NCI-H524 (cell line): ENCODE measurements at places on chromosomes 7 and 10.

GRCh38 chr10:32046151-32046550, 10.1 kb downstream of the KIF5B start:
- DNase-seq: no peak

- no peak for DNase-seq
Measured at GRCh38 chr10:2351566-2351965, 614.2 kb upstream of the ADARB2 start.

DNA sequence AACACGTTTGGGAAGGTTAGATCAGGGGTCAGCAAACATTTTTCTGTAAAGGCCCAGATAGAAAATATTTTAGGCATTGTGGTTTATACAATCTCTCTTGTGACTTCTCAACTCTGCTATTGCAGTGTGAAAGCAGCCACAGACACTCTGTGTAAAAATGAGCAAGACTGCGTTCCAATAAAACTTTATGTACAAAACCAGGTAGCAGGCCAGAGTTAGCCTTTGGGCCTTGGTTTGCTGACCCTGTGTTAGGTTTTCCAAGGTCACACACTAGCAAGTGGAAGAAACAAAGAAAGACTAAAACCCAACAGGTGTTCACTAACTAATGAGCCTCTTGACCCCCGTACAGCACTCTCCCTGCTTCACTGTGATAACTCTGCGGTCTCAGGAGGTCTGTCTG, 14.9 kb upstream of the PAXIP1 start:
- peak; percentile 82 for DNase-seq

DNA sequence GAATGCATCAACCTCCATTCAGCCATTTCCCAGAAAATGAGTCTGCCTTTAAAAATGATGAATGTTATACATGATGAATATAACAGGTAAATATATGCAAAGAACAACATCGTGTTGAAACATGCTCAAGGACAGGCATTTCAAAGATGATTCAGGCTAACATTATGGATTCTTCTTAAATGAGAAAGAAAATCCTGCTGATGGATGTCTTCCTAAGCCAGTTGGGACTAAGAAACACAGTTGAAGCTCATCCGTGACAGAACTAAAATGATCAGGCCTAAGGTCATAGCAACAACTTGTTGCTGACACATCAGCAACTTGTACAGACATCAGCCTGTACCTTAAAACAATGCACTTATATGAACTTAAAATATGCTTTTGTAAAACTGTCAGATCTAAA, 267.9 kb downstream of the MAGI2 start:
- DNase-seq: no peak

DNA sequence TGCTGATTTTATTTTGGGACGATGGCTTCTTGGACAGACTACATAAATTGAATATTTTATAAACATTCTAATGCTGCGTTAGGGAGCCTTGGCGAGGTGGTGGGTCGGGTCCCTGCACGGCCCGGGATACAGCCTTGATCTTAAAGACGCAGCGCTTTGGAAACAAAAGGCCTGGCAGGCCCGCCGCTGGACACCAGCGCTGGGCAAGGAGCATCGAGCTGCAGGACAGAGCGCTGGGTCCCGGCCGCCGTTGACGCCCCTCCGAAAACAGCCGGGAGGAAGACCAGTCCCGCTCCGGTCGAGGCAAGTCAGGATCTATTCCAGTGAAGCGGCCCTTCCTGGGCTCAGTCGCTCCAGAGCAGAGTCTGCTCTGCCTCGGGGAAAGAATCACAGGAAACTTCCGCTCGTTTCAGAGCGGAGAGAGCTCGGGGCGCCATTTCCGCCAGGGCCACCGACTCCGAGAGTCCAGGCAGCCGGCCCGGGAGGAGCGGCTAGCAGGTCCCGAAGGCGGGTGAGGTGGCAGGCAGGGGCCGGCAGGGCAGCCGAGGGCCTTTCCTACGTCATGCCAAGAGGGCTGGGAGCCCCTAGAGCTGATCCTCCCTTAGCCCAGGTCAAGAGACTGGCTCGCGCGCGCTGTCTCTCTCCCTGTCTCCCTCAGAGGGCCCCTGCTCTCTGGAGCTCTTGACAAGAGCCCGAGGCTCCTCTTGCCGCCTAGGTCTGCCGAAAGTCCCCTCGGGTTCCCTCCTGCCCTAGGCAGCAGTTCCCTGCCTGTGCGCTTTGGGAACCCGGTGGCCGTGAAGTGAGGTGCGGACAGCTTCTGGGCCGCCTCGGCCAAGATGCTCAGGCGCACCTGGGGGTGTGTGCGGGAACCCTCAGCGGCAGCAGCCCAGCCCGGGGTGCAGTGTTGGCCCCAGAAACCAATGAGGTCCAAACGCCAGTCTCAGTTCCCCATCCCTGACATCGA, 1.4 kb upstream of the DRGX start:
- peak; percentile 14 for DNase-seq

DNA sequence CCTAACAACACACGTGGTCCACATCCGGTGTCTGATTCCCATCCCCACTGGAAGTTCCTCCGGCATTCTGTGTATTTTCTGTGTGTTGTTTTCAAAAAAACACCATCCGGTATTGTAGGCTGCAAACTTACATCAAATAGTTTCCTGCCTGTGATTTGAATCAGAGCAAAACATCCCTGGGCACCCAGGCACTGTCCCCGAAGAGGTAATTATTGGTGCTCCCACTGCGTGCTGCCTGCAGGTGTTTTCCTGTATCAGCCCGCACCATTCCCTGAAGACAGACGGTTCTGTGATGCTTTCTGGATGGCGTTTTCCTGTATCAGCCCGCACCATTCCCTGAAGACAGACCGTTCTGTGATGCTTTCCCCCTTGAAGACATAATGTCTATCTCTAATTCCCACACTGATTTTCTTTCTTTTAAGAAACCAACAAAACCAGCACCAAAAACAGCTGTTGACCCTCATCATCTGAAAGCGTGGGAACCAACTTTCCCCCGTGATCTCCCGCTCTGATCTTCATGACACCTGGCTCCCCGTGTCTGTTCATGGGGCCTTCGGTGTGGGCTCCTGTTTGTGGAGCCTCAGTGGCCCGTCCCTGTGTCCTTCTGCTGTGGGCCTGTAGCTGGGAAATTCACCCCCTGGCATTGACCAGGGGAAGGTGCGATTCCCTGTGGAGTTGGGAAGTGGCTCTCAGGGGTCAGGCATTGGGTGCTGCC, 205.3 kb downstream of the ADARB2 start:
- no peak for DNase-seq

DNA sequence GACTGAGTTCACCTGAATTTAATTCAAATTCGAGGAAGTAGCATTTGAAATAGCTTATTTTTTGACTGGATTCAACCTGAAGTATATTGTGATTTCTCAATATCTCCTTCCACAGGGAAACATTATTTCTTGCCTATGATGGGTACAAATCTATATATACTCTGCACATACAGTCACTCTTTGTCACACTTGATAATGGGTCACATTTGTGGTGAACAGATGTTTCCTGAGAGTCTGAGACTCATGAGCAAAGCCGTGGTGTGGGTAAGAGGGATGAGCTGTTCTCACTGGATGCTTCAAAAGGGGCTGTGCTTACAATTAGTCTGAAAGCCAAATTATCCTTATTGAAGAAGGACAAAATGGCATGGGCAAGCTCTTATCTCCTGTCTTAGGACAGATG, 18.0 kb upstream of the TBXAS1 start:
- peak; percentile 8 for DNase-seq

GRCh38 chr7:116780521-116780920, 81.9 kb upstream of the CAPZA2 start:
- no peak for DNase-seq

- DNase-seq: peak; percentile 93
Measured at GRCh38 chr7:129829737-129830631, 122.8 kb downstream of the UBE2H start.

- DNase-seq: no peak
Measured at GRCh38 chr7:152974577-152974976, 215.0 kb downstream of the ACTR3B start.

DNA sequence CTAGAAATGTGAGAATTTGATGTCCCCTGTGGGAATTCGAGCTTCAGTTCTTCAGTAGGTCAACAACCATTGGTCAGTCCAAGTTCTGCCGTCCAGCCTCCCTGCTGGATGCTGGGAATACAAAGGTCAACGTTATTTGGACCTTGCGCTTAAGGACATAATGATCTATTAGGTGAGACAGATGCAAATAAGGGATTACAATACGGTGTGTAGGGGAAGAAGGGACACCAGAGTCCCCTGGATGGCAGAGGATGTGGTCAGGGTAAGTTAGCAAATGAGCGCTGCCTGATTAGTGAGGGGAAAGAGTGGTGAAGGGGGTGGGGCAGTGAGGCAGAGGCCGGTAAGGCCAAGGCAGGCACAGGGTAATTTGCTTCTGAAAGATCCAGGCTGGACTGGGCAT, 16.2 kb downstream of the CCNY start:
- DNase-seq: no peak

- DNase-seq: no peak
Measured at GRCh38 chr7:29749701-29750321, 56.5 kb upstream of the WIPF3 start.

DNA sequence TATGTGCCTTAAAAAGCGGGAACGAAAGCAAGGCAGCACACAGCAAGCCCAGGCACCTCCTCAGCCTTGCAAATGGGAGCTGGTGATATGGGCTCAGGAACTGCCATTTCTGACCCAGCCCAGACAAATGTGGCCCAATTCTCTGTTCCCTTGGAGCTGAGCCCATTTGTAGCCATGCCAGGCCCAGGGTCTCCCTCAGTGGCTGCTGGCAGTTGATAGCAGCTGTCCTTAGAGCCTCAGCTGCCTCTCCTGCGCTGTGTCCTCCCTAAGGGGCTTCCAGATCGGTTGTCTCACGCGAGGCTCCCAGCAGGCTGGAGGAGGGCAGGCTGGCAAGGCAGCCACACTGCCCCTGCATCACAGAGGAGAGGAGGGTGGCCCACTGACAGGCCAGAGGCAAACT, 275.8 kb downstream of the KCNMA1 start:
- no peak for DNase-seq

GRCh38 chr10:17144757-17145156, 15.1 kb upstream of the CUBN start:
- no peak for DNase-seq

DNA sequence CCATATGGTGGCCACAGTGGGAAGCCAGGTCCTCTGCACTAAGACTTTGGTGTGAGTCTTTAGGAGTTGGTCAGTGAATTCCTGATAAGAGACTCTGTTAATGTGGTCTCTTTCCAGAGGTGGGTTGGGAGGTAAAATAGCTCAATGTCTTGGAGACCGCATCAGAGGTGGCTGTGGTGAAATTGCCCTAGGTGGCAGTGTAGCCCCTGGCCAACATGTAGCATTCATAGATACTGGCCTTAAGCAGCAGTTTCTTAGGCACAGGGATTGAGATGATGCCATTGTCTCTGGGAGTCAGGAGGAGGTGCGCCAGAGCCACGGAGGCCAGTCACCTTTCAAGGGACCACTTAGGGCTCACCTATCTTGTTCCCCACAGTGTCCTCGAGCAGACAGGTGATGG, 202.8 kb downstream of the CREB5 start:
- no peak for DNase-seq

DNA sequence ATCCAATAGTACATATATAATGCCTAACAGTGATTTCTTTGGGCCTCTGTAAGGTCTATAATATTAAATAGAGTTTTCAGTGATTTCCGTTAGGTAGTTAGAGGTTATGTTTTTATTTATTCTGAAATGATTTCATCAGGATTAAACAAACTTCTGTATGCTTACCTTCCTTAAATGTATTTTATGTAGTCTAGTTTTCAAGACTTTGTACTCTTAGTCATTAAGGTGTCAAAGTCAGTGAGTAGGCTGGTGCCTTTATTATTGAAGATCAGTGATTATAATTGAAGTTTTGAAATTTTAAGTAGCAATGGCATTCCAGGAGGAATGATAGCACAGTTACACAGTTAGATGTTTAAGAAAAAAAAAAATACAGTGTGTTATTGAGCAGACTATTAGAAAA, 20.7 kb downstream of the GNAI1 start:
- no peak for DNase-seq

GRCh38 chr7:69599286-69599954, 1.1 kb downstream of the AUTS2 start:
- DNase-seq: peak; percentile 39

- no peak for DNase-seq
Measured at GRCh38 chr7:3559278-3559677, 258.2 kb downstream of the SDK1 start.

DNA sequence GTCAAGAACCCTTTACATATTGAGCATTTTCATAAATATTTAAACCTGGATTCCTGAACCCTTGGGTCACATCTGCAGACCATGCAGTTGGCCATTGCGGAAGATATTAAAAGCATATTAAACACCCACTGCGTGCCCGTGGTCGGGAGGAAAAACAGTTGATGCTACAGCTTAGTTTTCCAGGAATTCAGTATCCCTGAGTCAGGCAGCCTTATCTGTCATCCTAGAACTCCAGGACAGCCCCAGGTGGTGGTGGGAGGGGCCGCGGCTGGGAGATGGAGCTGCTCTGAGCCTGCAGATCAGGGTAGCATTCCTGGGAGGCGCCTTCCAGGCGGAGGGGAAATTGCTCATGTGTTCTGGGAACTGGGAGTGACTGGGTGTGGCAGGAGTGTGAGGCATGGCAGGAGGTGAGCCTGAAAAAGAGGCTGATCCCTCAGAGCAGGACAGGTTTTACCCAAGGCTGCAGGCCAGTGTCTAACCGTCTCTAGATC, 222.9 kb upstream of the SH2B2 start:
- no peak for DNase-seq

DNA sequence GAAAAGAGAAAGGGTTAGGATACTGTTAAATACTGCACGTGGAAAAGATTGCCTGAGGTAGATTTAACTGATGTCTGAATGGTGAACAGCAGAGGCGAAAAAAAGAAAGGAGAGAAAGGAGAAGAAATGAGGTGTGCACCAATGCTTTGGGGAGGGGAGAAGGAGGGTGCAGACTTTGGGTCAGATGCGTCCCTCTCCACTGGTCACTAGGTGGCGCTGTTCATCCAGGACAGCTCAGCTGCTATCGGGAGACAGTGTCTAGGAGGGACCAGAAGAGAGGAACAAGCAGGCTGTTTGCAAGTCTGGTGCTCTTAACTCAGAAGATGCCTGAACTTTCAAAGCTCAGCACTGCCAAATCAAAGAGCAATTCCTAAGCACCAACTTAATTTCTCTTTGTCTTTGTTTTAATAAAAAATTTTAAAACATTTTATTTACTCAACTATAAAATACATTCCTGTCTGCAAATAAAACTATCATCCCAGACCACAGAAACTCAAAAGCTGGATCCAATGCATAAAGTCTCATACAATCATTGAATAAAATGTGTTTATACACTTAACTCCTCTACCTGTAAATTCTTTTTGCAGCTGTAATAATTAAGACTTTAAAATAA, 83.9 kb upstream of the PDLIM1 start:
- DNase-seq: peak; percentile 13
